ENCODE measurements at places on chromosomes 7 and 10.

DNA sequence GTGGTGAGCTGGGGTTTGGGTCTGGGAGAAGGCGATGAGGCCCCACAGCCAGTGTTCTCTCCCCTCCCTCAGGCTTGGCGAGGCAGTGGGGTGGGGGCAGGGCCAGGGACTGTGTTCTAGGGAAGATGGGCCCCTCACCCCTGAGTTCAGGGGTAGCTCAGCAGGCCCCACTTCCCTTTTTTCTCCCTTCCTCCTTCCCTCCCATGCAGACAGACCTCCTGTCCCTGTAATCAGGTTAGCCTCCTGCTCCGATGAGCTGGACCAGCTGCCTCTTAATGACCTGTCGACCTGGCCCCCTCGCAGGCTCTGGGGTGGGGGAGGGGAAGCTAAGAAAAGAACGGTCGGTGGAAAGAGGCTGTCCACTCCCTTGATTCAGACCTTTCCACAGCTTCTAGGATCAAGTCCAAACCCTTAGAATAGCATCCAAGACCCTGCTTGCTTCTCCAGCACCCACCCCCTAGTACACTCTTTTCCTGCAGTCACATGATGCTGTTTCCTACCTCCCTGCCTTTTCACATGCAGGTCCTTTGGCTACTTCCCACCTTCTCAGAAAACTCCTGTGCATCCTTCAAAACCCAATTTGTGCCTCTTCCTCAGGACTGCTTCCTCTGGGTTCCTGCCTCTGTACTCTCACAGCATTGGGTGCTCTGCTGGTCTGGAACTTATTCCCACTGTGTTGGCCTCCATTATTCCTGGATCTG is 64.1 kb downstream of the ZMIZ1 start:
- DNase-seq: no peak

DNA sequence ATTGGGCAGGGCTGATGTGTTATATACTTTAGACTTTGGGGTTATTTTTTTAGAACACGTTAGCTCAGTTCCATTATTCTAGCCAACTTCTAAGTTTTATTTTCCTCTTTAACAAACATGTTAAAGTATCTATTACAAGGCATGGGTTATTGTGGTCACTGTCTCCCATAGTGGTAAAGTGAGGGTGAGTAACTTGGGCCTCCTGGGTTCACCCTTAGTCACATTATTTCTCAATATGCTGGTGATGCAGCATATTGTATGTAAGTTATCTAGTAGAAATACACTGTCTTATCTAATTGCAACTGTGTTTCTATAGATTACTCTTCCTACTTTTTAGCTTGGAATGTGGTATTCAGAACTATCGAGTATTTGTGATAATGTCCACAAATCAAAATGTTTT is 65.9 kb downstream of the BBS9 start:
- DNase-seq: no peak

DNA sequence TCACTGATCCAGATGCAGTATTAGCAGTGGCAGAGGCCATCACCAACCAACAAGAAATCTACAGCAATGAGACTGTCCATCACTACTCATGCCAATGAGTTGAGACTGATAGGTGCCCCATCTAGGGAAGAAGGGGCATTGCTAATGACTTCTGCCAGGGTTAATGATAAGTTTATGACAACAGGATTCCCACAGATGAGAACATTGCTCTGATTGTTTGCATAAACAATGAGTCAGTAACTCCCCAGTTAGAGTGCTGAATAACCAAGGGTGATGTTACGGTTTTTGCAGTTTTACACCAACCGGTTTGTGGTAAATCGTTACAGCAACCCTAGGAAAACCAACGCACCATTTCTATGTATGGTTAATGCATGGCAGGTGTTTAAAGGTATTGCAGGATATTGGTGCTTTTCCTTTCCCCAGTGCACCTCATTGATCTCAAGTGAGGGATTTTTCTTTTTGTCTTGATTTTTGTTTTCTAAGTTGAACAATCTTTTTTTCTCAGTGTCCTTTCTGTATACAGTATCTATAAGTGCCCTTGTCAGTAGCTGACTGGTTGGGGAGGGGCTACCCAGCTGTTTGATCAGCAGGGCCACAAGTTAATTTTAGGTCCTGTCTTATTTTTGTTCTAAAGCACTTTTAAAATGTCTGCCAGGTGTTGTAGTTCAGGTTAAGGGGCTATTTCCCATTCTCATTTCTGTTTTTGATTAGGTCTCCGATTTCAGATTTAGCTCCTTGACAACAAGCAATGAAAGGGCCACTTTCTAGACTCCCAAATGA is 3.9 kb upstream of the CSGALNACT2 start:
- DNase-seq: no peak

DNA sequence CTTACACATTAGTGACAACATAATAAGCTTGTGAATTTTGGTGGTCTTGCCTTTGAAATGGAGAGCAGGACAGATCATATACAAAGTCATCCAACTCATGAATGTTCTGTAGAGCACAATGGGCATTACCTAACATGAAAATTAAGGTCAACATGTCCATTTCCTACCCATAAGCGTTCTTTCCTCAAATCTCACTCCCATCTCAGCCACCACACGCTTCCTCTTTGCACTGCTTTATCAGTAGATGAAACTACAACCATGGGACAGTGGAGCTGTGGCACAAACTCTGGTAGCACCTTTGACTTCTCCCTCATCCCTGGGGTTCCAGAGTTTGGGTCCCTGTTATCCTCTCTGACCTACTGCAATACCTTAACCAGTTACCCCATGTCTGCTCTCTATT is 2.2 kb downstream of the PON2 start:
- DNase-seq: no peak

GRCh38 chr10:61330669-61331068 is 122.5 kb downstream of the TMEM26 start:
- DNase-seq: no peak

GRCh38 chr10:43712821-43713584 is 64.3 kb upstream of the ZNF32 start:
- no peak for DNase-seq

DNA sequence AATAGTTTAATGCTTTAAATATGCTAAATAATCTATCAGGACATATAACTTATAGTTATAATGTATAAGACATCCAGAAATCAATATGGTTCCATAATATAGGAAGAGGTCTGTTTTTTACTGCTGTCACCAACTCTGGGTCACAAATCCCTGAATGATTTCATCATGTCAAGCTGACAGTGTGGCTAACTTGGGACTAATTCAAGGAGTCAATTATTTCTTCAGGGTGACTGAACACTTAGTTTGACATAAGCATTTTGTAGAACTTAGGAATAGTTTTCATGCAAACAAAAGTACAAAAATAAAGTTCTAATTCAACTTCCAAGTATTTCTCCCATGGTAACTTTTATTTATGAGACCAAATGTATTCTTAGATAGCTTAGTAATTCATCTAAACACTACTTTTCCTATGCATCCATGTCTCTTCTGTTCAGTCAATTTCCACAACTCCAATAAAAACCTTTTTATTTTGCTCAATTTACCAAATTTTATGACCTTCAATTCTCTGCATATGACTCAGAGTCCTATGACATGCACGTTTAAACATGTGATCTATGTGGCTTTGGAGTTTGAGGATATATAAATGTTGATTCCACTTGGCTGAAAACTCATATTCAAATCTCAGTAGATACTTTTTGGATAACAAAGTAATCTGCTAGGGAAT is 40.3 kb upstream of the GNAT3 start:
- no peak for DNase-seq

- DNase-seq: no peak
Measured at GRCh38 chr10:81248886-81249285, 626.1 kb upstream of the NRG3 start.

- DNase-seq: no peak
Measured at GRCh38 chr10:7370511-7370910, 40.3 kb downstream of the SFMBT2 start.

GRCh38 chr7:90298145-90299038 is 22.7 kb downstream of the FAM237B start:
- no peak for DNase-seq

- DNase-seq: no peak
Measured at GRCh38 chr7:80312139-80312661, 177.6 kb downstream of the GNAI1 start.

DNA sequence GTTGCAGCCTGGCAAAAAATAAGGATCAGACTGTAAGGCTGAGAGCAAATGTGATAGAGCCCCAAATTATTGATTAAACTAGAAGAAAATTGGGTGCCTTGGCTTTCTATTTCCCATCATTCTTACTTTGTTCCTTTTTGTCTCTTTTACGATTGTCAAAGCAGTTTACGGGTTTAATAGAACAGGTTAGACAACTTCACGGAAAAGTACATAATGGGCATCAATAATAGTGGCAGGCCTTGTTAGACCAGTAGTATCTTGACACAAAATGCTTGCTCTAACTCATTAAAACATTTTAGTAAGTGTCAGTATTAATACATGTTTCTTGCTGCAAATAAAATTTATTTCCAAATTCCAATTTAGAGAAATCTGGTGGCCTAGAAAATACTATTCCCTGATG is 14.5 kb upstream of the GGCT start:
- no peak for DNase-seq

DNA sequence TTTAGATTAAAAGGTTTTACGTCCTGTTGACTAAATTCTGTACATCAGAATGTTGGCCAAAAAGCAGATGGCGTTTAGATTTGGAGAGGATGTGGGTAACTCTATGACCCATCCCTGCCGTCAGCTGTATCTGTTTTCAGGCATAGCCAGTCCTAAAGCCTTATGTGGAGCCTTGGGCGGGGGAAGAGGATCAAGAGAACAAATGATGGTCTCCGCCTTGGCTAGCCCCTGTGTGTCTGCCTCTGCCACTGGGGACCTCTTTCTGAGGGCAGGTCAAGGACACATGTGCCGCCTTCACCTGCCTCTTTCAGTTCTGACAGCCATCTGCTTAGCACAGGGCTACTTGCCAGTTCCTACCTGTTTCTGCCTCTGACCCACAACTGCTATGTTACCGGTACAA is 24.1 kb downstream of the PDSS1 start:
- DNase-seq: no peak

DNA sequence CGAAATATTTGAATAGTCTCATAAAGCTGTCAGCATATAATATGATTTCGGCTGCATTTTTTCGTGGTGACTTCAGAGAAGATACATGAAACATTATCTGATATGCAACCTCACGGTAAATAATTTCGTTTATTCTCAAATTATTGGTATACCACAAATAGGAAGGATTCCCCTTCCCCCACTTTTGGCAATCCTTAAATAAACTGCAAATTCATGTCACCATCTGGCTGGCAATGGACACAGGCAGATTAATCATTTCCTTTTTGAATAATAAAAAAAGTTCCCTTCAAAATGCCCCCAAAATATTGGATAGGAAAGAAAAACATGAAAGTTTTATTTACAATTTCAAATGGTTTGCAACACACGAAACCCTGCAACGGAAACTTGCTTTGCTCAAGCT is 234.5 kb upstream of the MEOX2 start:
- DNase-seq: no peak

DNA sequence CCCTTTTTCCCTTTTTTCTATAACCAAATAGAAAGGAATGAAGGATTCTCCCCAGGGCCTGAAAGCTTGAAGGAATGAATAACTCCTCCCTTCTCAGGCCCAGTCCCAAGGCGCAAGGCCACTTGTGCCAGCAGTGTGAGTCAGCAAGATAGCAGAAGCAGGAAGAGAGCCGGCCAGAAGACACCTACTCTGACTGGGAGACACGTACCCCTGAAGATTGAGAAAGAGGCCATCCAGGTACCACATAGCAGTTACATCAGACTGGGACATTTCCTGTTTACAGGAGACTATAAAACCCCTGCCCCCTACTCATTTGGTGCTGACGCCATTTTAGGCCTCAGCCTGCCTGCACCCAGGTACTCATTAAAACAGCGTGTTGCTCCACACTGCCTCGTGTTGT is 65.5 kb downstream of the LRRC17 start:
- DNase-seq: no peak

DNA sequence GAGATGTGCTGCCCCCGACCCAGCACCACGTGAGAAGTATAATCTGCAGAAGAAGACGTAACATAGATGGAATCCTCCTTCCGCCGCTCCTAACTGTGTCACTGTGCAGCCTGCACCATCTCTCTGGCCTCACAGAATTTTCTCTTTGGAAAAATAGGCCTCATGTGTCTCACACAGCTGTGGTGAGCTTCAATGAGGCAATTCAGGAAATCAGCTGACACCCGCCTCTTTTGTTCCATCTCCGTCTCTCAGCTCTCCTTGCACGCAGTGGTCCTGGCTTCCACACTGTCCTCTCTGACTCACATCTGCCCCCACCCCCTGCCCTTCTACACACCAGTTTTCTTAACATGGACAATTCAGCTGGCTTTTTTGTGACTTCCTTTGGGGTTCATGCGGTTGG is 7.2 kb downstream of the C10orf90 start:
- DNase-seq: no peak

GRCh38 chr10:78623578-78624215 is 445.1 kb upstream of the ZMIZ1 start:
- no peak for DNase-seq

GRCh38 chr7:44972562-44972961 is 6.3 kb downstream of the MYO1G start:
- DNase-seq: no peak

- DNase-seq: no peak
Measured at GRCh38 chr7:12731214-12731656, 43.8 kb downstream of the ARL4A start.

DNA sequence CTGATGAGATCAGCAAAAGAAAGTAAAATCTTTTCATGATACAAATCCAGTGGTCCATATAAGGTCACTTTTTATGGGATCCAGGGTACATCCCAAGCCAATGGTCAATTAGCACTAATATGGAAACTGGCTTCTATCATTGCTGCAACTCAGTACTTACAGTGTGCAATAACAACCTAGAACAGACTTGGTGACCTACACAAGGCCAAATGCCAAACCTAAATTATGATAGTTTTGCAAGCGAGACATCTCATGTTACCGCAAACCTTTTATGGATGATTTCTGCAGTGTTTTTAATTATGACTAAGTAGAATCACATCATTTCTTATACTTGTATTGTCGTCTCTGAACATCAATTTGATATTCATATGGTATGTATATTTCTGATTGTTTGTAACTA is 583.5 kb upstream of the SEMA3D start:
- DNase-seq: no peak

DNA sequence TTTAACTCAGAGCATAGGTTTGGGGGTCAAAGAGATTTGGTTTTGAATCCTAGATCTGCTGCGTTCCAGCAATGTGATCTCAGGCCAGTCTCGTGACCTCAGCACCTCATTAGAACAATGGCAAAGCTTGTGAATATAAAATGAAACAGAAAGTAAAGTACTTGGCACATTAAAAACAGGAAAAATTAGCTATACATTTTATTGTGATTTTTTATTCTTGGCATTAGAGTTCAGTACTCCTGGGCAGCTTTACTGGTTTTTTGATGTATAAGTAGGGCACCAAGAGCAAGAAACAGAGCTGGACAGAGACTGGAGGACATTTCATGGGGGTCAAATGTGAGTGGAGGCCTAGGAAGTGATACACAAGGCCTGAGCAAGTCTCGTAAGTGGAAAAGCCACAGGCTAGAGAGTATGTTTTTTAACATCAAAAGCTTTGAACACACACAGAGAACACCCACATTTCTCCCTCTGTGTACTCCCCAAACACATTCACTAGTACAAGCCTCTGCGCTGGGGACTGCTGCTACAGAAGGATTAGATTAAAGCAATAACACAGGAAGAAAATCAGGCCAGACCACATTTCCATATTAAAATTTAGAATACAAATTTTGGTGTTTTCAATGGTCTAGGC is 157.2 kb upstream of the SLC25A13 start:
- DNase-seq: no peak

GRCh38 chr10:131822013-131822691 is 78.7 kb upstream of the PPP2R2D start:
- DNase-seq: no peak

- DNase-seq: no peak
Measured at GRCh38 chr10:99859585-99859984, 77.1 kb downstream of the ABCC2 start.

All from stimulated activated CD4-positive, alpha-beta T cell treated with anti-CD3 and anti-CD28 coated beads, Interleukin-1b, Interleukin-23, amount 100 ng/mL, for 1 hour (primary cell).